ENCODE measurements at places on chromosomes 5 and 9. TPM values are rescaled to one million over a fixed set of nuclear protein-coding genes. Genes with fewer than 3 reads are reported as not detected.
A peak's percentile ranks its signal among the peaks of the same experiment; 100 is the strongest.

ZNF618 gene
- total RNA-seq: 8.2 TPM

DOCK2 gene
- total RNA-seq: 1.4 TPM

CCDC183 gene
- total RNA-seq: not detected

CCL27 gene
- 0.18 TPM for total RNA-seq

SPOUT1 gene
- total RNA-seq: 17.9 TPM

LEAP2 gene
- total RNA-seq: under 0.01 TPM

SLC34A1 gene
- not detected for total RNA-seq

IRGM gene
- not detected for total RNA-seq

MLANA gene
- not detected for total RNA-seq

LCN12 gene
- total RNA-seq: not detected

GRCh38 chr5:164727012-164727411, 1221.6 kb downstream of the MAT2B start:
- DNase-seq: no peak

DNA sequence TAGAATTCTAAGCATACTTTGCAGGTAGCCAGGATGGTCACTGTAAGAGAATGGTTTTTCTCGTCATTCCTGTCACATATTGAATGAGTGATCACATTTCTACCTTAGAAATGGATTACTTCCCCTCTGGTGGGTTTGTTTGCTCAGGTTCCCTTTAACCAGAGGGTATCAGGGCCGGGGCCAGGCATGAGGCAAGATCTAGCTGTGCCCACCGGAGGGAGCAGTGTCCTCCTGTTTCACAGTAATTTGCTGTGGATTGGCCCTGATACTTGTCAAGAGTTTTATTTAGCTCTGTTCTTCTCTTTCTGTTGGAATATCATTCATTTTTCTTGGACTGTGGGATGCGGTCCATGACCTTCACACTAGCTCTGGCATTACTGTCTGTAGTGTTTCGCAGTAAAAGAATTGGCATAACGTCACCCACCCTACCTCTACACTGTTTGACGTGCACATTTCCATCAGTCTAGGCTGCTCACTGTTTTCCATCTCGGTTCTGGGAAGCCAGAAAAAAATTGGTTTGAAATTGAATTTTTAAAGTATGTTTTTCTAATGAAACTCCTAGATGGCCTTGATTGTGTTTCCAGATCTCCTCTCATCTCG, 42.4 kb upstream of the ZBED3 start:
- peak; percentile 13 for DNase-seq

GRCh38 chr9:133707763-133708245, 30.3 kb downstream of the SARDH start:
- no peak for DNase-seq

- DNase-seq: no peak
These were observed 44.1 kb upstream of the STXBP1 start for GRCh38 chr9:127567730-127568617.

DNA sequence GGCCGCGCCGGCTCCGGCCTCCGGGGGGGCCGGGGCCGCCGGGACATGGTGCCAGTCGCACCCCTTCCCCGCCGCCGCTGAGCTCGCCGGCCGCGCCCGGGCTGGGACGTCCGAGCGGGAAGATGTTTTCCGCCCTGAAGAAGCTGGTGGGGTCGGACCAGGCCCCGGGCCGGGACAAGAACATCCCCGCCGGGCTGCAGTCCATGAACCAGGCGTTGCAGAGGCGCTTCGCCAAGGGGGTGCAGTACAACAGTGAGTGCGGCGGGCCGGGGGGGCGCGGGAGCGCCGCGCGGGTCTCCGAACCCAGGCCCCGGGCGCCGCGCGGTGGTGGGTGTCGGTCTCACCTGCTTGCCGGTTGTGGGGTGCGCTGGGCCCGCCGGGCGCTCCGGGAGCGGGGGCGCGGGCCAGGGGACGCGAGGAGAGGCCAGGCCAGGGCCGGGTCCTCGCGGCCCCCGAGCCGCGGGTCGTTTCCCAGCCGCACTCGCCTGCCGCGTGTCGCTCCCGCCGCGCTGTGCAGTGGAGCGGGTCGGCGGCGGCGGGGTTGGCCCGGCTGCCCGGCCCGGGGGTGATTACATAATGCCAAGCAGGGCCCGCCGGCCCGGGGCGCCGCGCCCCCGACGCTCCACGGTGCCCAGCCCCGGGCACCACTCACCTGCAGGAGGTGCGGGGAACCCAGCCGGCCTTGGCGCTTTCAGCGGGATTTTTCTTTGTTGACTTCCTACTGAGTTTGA, 492 bp downstream of the RABL6 start:
- no peak for DNase-seq

DNA sequence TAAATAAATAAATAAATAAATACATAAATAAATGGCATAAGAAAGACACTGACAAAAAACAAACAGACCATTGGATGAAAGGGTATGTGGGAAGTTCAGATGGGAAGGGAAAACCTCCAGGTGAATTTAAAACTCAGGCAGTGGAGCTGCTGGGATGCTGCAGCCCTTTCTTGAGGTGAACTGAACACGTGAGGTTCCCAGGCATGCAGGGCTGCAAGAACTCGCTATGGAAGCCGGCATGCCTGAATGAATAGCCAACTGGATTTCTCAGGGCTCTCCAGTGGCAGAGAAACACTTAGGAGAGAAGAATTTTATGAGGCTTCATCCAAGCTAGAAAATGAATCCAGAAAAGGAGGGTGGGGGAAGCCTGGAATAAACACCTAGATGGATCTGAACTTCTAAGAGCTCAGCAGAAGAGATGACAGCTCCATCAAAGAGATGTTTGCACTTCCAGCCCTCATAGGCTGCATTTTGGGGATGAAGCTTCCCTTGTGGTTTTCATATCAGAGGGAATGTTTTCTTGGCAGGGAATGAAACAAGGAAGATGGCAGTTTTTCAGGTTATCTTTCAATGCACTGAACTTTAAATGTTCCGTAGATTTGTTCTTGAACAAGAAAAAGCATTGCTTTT, 224.2 kb upstream of the DAP start:
- no peak for DNase-seq

DNA sequence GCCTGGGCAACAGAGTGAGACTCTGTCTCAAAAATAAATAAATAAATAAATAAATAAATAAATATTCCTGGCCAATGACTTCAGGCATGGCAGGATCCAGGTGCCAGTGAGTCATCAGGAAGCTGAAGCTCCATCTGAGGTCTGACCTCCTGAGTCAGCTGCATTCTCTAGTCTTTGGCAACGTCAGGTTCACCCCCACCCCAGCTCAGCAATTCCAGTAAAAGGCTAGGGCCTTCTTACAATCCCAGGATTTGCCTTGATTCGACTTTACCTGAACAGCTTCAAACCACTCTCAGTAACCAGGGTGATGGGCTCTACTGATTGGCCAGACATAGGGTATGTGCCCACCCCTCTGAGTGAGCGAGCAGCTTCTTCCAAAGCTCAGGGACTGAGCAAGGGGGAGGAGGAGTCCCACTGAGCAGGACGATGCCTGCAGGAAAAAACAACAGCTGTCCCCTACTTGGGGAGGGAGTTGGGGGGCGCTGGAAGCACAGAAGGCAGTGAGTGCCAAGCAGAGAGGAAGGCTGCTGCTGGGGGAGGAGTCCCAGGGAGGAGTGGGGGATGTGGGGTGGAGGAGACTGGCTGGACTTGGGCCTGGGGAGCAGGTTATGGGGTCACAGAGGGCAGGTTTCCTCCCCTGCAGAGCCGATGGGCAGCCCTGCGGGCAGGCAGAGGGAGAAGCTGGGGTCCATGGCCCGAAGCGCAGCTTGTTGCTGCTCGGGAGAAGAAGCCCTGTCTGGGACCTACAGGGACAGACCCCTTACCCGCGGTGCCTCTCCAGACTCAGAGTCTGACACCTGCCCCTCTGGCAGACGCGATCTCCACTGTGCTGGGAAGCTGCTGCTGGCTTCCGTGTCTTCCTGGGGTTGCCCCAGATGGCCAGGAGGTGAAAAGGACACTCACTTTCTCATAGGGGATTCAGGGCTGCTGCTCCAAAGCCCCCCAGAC, 25.9 kb upstream of the UNC5A start:
- peak; percentile 78 for DNase-seq

GRCh38 chr9:94802793-94803192, 76.3 kb downstream of the AOPEP start:
- DNase-seq: peak; percentile 76

GRCh38 chr5:2897276-2897961, 145.9 kb upstream of the IRX2 start:
- no peak for DNase-seq

DNA sequence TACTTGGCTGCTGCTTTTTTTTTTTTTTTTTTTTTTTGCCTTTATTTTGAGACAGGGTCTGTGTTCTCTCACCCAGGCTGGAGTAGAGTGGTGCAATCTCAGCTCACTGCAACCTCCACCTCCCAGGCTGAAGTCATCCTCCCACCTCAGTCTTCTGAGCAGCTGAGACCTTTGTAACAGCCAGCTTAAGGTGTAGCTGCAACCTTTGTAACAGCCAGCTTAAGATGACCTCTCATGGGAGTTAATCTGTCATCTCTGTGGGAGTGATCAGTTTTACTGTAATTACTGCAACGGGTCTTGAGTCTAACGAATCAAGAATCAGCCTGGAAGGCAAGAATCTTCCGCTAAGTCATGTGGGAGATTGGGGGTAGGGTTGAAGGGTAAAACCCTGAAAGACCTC, 31.6 kb upstream of the SNX2 start:
- DNase-seq: no peak

- DNase-seq: no peak
These were observed 127.5 kb downstream of the SH3GL2 start for GRCh38 chr9:17706347-17706746.

GRCh38 chr5:142014911-142015584, 2.2 kb upstream of the GNPDA1 start:
- DNase-seq: peak; percentile 62

DNA sequence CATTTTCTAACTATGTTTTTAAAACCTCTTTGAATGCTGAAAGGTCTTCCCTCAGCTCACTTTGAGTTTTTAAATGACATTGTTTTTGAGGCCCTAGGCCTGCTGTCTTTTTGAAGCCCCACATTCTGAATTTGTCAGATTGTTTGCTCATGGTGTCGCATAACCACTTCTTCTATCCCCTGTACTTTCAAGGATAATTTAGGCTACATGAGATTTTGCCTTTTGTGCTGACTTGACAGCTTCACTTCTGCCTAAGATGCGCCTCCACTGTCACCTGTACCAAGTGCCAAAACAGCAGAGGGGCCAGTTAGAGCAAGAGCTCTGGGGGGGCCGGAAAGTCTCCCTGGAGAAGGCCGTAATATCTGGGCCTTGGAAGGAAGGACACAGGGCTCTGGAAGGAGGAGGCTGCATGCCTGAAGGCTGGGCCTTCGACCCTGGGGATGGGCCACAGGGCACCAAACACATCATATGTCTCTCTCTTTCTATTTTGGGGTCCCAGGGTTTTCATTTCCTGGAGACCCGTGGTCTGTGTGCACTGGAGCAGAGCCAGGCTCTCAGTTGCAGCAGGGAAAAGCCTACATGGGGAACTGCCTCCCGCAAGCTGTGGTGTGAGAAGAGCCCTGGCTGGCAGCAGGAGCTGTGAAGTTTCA, 49.1 kb downstream of the NDST1 start:
- no peak for DNase-seq

GRCh38 chr5:87588316-87588715, 175.6 kb upstream of the CCNH start:
- no peak for DNase-seq

GRCh38 chr9:81132318-81132717, 557.0 kb downstream of the TLE1 start:
- peak; percentile 72 for DNase-seq

DNA sequence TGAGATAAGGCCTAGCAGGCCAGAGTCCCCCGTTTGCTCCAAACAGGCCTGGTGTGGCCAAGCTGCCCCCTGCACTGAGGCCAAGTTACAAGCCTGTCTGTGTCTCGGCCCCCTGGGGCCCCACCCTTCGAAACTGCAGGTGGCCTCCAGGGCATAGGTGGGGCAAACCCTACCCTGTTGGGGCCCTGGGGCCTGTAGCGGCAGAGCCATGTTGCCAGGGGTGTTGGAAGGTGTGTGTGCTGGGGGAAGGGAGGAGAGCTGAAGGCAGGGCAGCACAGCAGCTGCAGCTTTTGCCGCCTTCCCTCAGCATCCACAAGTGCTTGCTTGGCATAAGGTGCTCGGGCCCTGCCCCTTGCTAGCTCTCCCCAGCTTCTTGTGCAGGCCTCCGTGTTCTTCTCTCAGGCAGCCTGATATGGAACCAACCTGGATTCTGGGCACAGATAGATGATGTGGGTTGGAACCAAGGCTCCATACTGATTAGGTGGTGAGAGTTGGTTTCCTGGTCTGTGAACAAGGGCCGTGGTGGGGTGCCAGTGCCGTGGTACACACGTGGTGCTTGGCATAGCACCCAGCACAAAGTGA, 12.7 kb downstream of the IRF1 start:
- no peak for DNase-seq

- DNase-seq: no peak
These were observed 246.1 kb downstream of the TRIM32 start for GRCh38 chr9:116933251-116933650.

GRCh38 chr5:13946111-13946510, 1.6 kb upstream of the DNAH5 start:
- DNase-seq: peak; percentile 10

- DNase-seq: peak; percentile 65
These were observed 70.5 kb downstream of the PIK3R1 start for GRCh38 chr5:68285851-68286611.

GRCh38 chr9:88106492-88106891, 31.8 kb downstream of the SPATA31C2 start:
- DNase-seq: peak; percentile 36

GRCh38 chr9:85610074-85610860, 131.5 kb downstream of the AGTPBP1 start:
- DNase-seq: peak; percentile 82

DNA sequence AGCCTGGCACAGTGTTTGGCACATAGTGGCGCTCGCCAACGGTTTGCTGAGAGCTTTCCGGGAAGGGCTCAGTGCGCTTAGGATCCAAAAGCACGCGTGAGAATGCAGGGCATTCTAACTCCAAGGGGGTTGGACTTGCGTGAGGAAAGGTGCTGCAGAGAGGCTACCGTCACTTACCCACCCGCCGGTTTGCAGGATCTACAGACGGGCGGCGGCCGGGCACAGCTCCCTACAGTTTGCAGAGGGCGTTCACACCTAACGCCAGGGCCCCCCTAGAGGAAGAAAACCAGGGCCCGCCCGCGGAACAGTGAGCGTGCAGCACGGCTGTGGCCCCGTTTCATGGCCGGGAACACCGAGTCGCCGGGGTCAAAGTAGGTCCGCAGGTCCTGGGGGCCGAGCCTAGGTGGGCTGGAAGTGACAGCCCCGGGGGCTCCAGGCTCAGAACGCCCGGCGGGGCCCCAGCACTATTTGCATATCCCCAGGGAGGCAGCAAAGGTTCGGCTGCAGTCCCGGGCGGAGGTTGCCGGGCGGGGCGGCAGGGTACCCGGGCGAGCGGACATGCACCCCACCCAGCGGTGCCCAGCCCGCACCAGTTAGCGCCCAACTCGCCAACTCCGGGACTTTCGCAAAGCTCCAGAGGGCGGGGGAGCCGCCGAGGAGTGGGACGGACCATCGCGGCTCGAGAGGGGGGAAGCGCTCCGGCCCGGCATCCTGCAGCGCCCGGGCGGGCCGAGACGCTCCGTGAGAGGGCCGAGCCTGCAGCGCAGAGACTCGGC, 526 bp upstream of the GALNT10 start:
- DNase-seq: peak; percentile 66

DNA sequence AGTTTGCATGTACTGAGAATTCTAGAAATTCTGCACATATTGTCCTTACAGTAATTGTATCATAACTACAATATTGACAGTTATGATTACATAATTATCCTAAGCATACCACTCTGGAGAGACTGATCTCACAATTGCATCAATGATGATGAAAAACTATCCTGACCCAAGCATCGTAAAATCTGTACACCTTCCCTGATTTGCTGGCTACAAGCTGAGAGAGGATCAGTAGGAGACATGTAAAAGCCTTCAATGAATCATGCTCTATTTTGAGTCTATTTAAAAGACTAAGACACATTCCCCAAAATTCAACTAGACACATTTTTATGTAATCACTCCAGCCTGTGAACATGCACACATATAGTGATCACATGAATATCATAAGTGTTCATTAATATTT, 1833.8 kb downstream of the EFNA5 start:
- DNase-seq: no peak

Data from IMR-90 (cell line).